ENCODE measurements at places on chromosomes 11 and 22.

DNA sequence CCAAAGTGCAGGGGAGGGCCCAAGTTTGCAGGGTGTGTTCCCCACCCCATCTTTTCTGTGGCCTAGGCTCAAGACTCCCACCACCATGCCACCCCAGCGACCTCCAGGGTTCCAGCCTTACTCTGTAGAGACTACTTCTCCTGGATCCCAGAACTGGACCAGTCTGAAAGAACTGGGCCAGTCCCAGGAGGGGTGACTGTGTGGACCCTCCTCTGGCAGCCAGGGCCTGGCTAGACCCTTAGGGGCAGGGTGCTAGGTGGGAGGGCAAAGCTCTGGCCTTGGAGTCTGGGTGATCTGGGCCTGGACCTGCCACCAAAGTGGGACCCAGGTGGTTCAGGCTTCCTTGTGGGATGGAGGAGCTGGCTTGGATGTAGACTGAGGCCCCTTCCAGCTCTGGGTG, 41.8 kb upstream of the ACCSL start:
- DNase-seq: no peak

DNA sequence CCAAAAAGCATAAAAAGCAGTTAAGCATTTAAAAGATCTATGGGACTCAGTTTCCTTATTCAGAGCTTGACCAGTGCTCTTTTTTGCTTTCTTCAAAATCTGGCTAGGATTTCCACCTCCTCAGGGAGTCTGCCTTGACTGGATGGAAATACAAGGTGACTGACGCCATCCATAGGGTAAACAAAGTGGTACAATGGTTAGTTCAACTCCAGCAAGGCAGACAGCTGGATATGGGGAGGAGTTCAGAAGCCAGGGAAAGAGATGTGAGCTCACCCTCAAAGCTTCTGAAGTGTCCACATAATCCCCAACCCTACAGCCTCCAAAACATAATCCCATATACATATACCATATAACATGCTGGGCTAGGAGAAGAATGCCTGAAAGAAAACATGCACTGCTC, 52.0 kb downstream of the KIRREL3 start:
- no peak for DNase-seq

DNA sequence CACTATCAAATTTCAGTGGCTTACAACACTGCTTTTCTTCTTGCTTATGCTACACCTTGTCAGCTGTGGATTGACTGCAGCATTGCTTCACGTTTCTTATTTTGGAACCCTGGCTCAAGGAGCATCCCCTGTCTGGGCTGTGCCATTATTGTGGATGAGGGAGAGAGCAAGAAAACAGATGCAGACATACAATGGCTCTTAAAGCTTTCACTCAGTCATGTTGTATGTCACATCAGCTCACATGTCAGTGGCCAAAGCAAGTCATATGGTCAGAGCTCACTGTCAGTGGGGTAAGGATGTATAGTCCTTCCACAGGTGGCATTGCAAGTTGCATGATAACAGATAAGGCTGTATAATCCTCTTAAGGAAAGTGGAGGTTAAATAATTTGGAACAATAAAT, 10.0 kb downstream of the ARHGEF12 start:
- DNase-seq: no peak

GRCh38 chr11:126113515-126113957, 50.9 kb upstream of the CDON start:
- no peak for DNase-seq

GRCh38 chr11:12786450-12786849, 112.2 kb downstream of the TEAD1 start:
- no peak for DNase-seq

DNA sequence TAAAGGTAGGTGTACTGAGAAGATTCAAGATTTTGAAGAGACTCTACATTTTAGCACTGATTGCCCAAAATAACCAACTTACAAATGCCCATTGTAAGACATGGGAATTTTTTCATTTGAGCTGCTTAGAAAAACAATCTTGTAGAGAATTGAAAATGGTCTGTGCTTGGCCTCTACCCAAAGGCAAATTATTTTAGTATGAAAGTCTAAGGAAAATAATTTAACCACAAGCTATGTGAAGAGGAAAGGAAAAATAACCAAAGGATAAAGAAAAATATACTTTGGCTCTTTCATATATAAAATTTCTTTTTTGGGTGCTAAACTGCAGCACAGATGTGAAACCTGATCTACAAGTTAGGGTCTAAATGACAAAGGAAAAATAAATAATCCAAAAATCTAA, 54.9 kb downstream of the ME3 start:
- DNase-seq: no peak

- no peak for DNase-seq
These were observed 31.5 kb downstream of the CD44 start for GRCh38 chr11:35170503-35170902.

DNA sequence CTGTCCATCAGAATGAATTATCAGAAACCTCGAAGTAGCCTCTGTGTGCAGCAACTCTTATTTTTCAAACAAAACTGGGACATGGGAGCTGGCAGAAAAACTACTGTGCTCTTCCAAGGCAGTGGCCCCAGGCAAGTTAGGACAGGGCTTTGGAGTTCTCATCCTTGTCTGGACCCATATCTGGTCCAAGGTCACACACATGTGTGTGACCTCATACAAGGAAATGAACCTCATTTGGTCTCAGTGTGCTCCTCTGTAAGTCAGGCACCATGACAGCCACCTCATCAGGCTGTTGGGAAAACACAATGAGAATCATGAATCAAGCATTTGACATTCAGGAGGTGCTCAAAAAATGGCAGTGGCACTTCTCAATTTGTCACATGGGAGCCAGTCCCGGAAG, 25.8 kb downstream of the LARGE1 start:
- no peak for DNase-seq

DNA sequence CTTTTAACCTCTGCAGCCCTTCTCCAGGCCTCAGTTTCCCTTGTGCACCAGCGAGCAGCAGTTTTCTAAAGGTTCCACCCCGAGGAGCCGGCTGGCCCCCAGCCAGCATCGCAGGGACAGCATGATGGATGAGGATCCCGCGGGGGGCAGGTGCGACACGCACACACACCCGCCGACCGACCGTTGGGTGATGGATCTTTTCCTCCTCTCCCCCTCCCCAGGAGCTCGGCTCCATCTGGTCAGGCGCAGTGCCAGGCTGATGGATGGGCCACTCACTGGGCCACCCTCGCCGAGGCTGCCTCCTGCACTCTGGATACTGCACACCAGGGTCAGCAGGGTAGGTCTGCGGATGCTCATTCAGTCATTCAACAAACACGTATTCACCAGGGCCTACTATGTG, 12.8 kb upstream of the CABP7 start:
- no peak for DNase-seq

GRCh38 chr11:19698493-19699292, 13.9 kb upstream of the NAV2 start:
- no peak for DNase-seq

DNA sequence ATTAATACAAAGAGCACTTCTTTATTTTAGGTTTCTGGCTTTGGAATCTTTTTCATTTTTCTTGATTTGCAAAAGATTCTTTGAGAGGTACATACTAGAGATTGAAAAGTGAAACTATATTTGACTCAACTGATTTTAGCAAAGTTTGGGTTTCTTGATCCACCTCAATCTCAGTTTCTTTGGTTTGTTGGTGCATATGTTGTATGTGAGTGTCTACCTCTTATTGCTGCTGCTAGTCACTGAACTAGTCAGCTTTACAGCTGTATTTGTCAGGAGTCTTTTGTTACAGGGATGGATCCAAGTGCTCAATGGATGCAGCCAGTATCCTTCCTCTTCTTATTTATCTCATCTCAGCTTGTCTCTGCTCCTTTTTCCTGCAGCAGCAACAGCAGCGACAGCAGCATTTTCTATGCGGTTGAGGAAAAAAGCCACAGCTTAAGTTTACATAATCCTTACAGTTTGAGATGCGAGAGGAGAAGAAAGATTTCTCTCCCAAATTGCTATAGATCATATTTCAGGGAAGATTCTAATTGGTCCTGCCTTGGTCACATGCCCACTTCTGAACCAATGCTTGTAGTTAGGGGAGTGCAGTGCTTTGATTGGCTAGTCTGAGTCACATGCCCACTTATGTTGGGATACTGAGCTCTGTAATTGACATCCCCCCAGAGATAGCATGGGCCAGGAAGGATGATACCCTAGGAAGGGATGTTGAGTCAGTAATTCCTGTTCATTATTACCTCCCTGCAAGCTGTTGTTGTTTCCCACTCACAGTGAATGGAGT, 10.0 kb upstream of the ZNRF3 start:
- no peak for DNase-seq

DNA sequence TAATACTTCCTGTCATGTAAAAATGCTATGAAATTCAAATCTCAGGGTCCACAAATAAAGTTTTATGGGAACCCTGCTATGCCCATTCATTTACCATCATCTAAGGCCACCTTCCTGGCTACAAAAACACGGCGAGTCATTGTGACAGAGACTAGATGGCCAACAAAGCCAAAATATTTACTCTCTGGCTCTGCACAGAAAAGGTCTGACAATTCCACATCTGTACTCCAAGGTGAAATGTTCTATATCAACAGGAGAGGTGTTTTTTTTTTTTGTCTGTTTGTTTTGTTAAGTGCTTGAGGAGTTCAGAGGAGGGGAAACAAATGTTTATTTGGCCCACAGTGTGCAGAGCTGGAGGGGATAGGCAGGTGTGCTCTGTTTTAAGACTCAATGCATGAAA, 18.6 kb upstream of the TMA7B start:
- DNase-seq: no peak

- DNase-seq: peak; percentile 67
These were observed 430 bp downstream of the DDX6 start for GRCh38 chr11:118790357-118791110.

DNA sequence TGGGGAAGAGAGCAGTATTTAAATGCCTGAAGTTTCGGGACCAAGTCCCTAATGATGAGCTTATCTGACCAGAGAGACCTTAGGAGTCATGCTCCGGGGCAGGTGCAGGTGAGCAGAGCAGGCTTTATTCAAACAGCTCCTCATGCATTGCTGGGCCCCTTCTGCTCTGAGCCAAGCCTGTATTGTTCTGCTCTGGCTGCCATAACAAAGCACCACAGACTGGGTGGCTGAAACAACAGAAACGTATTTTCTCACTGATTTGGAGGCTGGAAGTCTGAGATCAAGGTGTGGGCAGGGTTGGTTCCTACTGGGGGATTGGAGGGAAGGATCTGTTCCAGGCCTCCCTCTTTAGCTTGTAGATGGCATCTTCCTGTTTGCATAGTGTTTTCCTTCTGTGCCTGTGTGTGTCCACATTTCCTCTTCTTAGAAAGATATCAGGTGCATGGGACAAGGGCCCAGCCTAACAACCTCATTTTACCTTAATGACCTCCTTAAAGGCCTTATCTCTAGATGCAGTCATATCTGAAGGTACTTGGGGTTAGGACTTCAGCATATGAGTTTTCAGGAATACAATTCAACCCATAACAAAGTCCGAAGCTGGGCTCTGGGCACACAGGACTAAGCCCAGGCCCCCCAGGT, 97.1 kb upstream of the PARVA start:
- DNase-seq: no peak

DNA sequence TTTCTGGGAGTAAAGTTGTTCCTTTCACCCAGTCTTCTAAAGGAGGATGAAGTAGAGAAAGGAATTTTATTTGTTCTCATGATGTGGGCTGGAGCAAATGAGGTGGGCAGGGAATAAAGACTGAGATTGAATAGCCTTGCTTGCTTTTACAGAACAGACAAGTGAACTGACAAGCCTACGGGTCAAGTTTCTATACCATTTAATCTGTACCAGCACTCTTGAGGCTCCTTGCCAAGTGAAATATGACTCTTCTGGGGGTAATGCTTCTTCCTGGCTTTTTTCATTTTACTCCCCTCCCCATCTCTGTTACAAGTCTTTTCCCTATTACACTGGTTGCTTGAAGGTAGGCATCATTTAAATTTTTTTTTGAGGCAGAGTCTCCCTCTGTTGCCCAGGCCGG, 54.8 kb downstream of the CSTPP1 start:
- no peak for DNase-seq

GRCh38 chr22:22110548-22111266, 128.1 kb upstream of the TOP3B start:
- DNase-seq: no peak

DNA sequence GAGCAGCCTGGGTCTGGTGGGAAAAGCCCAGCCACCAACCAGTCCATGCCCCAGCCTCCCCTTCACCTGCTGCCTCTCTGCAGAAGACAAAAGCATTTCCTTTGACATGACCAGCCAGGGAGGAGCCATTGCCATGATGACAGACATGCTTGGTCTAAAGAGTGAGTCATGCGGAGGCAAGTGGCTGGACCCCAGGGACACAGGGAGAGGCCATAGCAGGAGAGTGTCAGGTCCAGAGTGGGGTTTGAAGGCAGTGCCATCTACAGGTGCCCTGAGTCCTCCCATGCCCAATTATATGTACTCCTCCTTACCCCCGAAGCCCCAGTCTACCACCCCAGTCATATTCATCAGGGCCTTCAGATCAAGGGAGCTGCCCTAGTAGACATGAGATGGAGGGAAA, 67.4 kb downstream of the SCN3B start:
- no peak for DNase-seq

DNA sequence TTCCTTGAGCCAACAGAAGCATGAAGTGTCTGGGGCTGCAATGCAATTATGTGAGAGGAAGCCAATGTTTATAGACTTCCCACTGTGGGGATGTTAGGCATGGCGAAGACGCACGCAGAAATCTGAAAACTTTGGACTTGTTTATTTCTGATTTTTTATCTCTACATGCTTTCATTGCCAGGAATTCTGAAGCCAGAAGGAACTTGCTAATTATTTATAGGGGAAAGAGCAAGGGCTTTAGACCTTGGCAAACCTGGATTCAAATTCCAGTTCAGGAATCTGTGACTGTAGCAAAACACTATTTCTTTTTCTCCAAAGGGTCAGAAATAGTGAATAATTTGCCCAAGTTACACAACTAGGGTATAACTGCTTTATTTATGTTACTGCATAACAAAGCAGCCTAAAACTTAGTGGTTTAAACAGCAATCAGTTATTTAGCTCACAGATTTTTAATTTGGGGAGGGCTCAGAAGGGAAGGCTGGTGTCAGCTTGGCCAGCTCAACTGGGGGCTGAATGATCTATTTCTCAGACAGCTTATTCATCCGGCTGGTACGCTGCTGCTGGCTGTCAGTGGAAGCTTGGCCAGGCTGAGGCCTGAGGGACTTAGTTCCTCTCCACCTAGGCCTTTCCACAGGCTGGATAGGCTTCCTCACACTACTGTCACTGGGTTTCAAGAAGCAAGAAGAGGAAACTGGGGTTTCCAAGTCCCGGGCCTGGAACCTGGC, 1.9 kb upstream of the OR6Q1 start:
- no peak for DNase-seq

DNA sequence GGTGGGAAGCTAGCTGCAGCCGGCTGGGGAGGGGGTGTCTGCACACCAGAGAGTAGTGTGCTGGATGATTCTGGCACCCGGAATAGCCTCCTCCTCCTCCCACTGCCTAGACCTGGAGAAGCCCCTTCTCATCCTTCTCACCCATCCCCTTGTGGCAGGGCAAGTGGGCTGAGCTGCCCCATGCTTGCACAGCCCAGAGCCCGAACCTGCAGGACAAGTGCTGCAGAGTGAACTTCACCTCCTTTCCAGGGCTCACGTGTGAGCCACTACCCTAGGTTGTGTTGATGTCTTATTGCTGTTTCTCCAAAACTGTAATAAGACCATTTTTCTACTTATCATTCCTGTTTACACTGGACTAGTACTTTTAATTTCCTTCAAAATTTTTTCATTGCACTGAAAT, 56.1 kb upstream of the GLYATL1B start:
- DNase-seq: no peak

GRCh38 chr11:23123753-23124152, 263.5 kb upstream of the CCDC179 start:
- DNase-seq: no peak

Data from activated naive CD4-positive, alpha-beta T cell (primary cell).